ENCODE measurements at places on chromosomes 6 and 20. TPM values are rescaled to one million over a fixed set of nuclear protein-coding genes. Genes with fewer than 3 reads are reported as not detected.

MUC22 gene
- not detected for total RNA-seq

SAPCD1 gene
- 0.44 TPM for total RNA-seq

SAMD5 gene
- total RNA-seq = 1.1 TPM

PM20D2 gene
- 5.7 TPM for total RNA-seq

SPATA2 gene
- 5.7 TPM for total RNA-seq

LSM2 gene
- 54.0 TPM for total RNA-seq

GINS1 gene
- total RNA-seq = 1.5 TPM

MSH5 gene
- total RNA-seq = 26.8 TPM

IMPG1 gene
- not detected for total RNA-seq
